ENCODE measurements at places on chromosomes 5 and 9.
A peak's percentile ranks its signal among the peaks of the same experiment; 100 is the strongest.

DNA sequence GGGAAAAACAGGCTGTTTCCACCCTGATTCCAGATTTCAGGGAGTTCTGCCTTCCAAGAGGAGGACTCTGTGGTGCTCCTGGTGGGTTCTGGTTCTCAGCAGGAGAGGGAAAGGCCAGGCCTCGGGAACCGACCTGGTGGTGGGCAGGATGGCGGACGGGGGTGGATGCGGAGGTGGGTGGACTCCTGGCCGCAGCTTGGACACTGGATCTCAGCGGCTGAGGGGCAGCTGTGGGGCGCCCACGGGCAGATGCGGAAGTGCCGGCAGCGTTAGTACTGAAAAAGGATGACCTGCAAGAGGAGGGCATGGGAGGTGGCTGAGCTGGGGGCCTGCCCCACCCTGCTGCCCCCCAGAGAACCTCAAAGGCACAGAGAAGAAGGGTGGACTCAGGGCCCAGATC lies 24.3 kb downstream of the LHX6 start:
- no peak for DNase-seq

- no peak for DNase-seq
Measured at GRCh38 chr9:89542401-89543021, 44.6 kb upstream of the SEMA4D start.

- no peak for DNase-seq
Measured at GRCh38 chr5:97136475-97136874, 5.9 kb downstream of the LIX1 start.

GRCh38 chr9:27792971-27793689 lies 219.8 kb upstream of the C9orf72 start:
- no peak for DNase-seq

DNA sequence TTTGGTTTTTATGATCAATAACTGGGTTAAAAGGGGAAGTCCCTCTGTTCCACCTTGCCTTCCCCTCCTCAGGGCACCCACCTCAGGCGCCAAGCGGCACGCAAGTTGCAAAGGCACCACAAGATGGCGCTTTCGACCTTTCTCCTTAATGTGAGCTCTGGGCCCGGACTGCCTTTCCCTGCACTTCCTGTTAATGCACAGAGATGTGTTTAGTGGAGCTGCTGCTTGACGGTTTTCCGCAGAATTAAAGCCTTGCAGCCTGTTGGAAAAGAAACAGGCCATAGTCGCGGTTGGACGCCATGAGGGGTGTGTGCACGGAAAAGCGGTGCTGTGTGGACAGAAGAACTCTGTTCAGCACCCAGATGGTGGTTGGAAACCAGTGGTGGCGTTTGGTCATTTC lies 17.9 kb downstream of the CXCL14 start:
- DNase-seq = peak; percentile 52

GRCh38 chr9:91532325-91532724 lies 108.7 kb upstream of the NFIL3 start:
- no peak for DNase-seq

DNA sequence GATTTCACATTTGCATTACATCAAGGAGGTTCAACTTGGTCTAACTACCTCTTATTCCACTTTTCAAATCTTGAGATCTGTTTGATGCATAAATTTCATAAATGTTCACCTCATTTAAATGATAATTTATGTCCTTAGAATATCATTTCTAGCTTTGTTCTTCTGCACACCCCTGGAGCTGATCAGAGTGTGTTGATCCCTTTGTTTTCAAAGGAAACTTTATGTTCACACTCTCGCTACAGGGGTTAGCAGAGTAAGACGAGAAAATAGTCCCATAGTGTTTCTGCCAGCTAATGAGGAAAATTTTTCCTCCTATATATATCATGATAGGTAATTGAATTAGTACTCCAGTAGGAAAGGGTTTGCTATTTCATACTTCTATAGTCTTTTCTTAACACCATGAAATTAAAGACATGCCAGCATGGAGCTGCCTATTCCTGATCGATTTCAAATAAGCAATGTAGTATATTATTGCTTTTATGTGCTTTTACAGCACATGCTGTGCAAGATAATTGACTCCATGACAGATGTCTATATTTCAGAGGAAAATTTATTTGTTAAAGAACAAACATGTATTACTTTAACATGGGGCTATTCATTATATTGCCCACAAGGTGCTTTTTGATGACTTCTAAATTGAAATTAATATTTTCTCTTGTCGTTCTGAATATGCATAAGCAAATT lies 4.8 kb upstream of the PAM start:
- no peak for DNase-seq

GRCh38 chr9:107465467-107466451 lies 23.8 kb downstream of the KLF4 start:
- no peak for DNase-seq

- no peak for DNase-seq
Measured at GRCh38 chr5:43622074-43622473, 19.1 kb downstream of the NNT start.

GRCh38 chr9:127088724-127089615 lies 33.5 kb downstream of the ANGPTL2 start:
- DNase-seq = no peak

- DNase-seq = no peak
Measured at GRCh38 chr9:95504053-95504963, 12.5 kb downstream of the PTCH1 start.

- DNase-seq = no peak
Measured at GRCh38 chr5:180739271-180739670, 587 bp downstream of the OR2Y1 start.

GRCh38 chr9:121592265-121592664 lies 59.2 kb upstream of the DAB2IP start:
- no peak for DNase-seq

- DNase-seq = no peak
Measured at GRCh38 chr5:119792161-119792799, 162.9 kb downstream of the FAM170A start.

DNA sequence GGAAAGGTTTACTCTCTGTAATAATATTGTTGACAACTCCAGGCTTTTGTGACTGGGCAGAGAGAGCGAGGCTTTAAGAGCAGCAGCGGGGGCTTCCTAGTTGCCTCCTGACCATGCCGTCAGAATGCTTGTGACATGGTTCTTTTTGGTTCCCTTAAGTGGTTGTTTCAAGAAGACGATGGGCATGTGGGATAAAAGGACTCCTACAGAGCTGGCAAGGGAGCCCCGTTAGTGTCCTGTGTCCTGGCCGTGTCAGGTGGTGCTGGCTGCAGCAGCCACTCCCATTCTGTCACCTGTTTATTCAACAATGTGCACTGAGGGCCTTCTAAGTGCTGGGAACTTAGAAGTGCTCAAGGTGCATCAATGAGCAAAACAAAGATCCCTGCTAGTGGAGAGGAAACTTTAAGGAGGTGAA lies 19.7 kb downstream of the LCP2 start:
- no peak for DNase-seq

DNA sequence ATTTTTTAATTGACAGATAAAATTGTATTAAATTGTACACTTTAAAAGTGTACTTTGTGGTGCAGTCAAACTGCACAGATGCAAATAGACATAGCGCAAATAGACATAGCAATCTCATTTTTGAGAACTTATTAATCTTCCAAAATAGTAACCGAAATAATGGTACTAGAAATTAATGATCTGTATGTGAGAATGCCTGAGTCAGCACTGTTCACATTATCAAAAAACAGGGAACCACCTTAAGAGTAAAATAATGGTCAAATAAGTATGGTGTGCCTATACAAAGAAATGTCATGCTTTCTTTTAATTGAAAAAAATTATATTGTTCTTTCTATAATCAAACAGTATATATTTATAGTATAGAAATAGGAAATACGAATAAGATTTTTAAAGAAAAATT lies 461.9 kb downstream of the EFNA5 start:
- DNase-seq = no peak

GRCh38 chr9:133428617-133429101 lies 6.5 kb downstream of the ADAMTS13 start:
- no peak for DNase-seq

GRCh38 chr5:122352331-122352730 lies 40.3 kb downstream of the SNCAIP start:
- DNase-seq = no peak

DNA sequence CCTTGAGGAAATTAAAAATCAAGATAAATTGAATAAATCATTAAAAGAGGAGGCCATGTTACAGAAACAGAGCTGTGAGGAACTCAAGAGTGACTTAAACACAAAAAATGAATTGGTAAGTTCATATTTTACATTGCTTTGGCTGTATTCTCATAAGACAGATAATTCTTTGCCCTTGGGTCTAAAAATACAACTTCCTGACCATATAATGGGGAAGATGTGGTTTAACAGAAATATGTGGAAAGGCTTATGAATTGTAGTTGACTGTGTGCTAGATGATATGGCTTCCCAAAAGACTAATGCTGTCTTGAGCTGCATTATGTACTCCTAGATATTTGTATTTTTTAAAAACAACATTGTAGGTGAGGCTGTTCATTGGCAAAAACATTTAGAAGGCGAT lies 33.1 kb downstream of the CNTRL start:
- DNase-seq = no peak

GRCh38 chr5:72955143-72955767 lies 586 bp upstream of the FCHO2 start:
- DNase-seq = no peak

GRCh38 chr9:133256686-133257091 lies 18.3 kb downstream of the ABO start:
- no peak for DNase-seq

DNA sequence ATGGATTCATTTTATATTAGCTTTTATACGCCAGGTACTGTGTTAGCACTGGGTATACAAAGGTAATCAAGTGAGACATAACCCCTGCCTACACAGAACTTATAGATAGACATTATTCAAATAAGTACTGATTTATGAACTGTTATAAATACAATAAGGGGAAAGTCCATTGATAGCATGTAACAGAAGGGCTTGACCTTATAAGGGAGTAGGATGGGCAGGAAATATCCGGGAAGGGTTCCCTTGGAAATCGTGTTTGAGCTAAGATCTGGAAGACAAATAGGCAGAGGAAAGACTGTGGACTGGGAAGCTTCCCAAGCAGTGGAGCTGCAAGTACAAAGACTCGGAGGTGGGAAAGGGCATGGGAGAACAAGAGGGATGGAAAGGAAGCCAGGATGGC lies 111.5 kb downstream of the WDR41 start:
- no peak for DNase-seq

GRCh38 chr5:93360436-93361088 lies 220.5 kb downstream of the NR2F1-AS1 start:
- DNase-seq = no peak

GRCh38 chr5:37668524-37669047 lies 171.3 kb downstream of the GDNF start:
- no peak for DNase-seq

- DNase-seq = no peak
Measured at GRCh38 chr5:38445374-38446028, 110.9 kb downstream of the LIFR start.

DNA sequence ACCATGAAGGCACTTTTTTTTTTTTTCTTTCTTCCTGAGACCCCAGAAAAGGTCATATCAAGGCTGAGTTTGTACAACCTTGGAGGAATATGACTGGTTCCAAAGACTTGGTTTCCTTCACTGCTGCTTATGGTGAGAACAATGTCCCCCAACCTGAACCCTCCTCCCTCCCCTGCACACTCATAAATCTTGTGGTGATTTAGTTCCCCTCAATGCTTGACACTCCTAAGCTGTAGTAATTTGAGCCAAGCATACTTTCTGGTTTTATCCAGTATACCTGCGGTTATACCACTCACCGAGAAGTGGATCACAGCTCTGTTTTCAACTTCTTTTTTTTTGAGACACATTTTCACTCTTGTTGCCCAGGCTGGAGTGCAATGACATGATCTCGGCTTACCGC lies 149.9 kb upstream of the KLF4 start:
- no peak for DNase-seq

- DNase-seq = no peak
Measured at GRCh38 chr9:111795557-111795839, 761 bp upstream of the SHOC1 start.

- no peak for DNase-seq
Measured at GRCh38 chr9:125749951-125750626, 2.9 kb downstream of the PBX3 start.

GRCh38 chr9:90926936-90927335 lies 125.3 kb downstream of the SYK start:
- DNase-seq = no peak

- no peak for DNase-seq
Measured at GRCh38 chr5:141485321-141486055, 658 bp downstream of the PCDHGC4 start.

DNA sequence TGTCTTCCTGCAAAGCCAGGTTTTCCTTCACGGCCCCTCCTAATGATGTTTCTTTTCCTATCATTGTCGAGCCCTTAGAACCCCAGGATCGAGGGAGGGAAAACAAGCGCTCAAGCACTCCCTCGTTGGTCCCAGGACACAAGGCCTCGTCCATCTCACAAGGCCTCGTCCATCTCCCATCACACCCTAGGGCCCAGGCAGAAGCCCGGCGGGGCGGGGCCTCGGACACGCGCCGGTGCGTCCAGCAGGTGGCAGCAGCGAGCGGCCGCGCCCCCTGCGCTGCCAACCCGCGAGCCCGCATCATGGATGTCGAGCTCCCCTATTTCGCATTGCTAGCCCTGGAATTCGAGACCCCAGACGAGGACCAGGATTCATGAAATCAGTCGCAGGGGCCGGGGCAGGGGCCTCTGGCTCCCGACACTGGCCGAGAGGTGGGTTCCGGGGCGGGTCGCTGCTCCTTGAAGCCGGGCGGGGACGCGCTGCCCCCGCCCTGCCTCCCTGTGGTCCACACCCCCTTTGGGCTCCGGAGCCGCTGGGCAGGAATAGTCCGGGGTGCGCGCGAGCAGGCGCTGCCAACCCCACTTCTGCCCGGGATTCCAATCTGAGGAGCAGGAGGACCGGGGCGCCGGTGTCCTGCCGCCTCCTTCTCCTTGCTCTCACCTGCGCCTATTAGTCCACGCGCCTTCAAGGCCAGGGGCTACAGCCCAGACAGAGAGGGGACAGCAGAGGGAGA lies at the start of gene ABLIM3:
TSS of gene ABLIM3 (plus strand) at position 270 of the 733 bp plus-strand sequence. CDS start 603 bp downstream, outside the sequence.
- peak; percentile 72 for DNase-seq

DNA sequence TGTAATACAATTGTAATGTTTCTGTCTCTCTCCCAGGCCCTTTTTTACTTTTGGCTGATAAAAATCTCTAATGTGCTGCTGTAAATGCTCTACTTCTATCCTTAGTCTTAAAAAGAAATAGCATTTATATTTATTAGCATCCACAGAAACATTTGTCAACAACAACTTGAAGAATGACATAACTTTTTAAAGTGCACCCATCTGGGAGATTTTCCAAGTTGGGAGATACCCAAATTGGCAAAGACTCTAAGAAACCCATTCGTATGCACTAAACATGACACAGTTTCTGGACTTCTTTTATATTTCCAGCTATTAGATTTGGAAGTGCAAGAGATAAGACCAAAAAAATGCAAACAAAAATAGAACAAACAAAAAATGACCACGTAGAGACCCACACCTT lies 2287.4 kb upstream of the WWC1 start:
- DNase-seq = no peak

GRCh38 chr5:1507014-1507375 lies 16.8 kb downstream of the LPCAT1 start:
- no peak for DNase-seq

DNA sequence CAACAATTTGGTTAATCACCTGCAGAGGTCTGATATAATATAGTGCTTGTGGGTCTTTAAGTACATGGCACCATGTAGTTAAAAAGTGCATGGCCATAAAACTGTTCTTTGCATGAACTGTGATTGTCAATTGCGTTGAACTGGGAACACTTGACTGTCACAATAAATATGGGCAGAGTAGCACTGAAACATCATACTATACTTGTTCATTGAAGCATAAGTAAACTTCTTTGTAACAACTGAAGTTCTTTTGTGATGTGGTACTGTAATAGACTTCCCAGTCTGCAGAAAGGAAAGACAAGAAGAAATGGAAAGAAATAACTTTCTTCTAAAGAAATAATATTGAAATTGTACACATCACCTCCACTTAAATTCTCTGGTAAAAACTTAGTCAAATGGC lies 9.8 kb upstream of the NTRK2 start:
- DNase-seq = no peak
